ENCODE measurements at places on chromosomes 3 and 15. TPM values are rescaled to one million over a fixed set of nuclear protein-coding genes. Genes with fewer than 3 reads are reported as not detected.
A peak's percentile ranks its signal among the peaks of the same experiment; 100 is the strongest.

DNA sequence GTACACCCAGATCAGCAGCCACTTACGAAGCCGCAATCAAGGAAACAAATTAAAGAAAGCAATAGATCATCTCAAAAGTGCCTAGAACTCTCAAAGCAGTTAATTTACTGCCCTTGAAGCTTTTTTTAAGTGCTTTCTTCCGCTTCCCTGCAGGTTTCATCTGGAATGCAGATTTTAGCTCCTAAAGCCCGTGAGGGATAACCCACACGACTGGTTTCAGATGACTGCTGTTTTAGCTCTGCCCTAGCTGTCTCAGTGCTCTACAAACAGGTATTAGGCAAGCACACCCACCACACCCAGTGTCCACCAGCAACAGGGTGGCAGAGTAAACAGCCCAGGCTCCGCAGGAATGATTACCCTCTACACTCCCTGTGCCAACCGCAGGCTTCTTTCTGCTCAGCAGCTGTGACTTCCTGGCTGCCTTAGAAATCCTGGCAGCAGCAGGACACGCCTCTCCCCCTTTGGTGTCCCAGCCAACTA, 126.0 kb downstream of the FMN1 start:
- peak; percentile 70 for DNase-seq

DNA sequence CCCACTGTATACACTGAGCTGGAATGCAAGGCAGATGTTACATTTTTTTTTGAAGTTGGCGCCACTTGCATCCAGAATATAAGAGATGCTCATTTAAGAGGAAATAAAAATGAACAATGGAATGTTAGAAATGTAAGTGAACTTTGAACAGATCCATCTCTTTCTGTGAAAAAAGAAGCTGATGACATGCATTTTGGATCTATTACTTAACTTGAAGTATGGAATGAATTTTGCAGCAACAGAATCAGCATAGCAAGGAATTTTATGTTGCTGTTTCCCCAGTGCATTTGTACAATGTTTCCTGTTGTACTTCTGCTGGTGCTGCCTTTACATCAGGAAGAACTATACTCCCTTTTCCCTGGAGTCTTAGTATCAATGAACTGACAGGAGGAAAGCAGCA, 178.2 kb downstream of the LSAMP start:
- DNase-seq = no peak

DNA sequence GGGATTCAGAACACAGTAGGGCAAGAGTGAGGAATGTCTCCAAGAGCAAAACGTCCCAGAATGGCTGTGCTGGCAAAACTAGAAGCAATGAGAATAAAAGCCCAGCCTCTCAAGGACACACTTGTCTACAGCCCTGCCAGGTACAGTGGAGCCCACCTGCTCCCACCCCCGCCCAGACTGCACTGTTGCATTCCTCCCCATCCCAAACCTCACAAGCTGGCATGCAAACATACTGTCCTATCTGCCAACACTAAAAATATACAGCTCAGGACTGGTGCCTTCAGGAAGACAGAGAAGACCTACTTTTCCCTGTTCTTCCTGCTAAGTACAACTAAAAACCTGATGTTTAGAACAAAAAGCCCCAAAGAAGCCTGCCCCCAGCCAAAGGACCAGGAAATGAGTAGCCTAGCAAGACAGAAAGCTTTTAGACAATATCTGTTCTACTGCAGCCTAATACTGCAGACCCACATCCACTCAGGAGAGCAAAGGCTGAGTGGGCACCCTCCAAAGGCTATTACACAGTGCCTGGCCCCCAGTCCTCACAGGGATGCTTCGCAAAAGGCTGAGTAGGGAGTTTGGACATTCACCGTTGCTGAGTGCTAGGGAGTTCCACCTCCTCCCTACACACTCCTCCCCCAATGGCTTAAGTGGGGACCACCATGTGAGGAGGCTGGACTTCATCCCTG, 13.5 kb downstream of the OCA2 start:
- no peak for DNase-seq

The EFCC1 gene
- total RNA-seq = not detected

The EIF4E3 gene
- 3.1 TPM for total RNA-seq

The LIPH gene
- 12.1 TPM for total RNA-seq

DNA sequence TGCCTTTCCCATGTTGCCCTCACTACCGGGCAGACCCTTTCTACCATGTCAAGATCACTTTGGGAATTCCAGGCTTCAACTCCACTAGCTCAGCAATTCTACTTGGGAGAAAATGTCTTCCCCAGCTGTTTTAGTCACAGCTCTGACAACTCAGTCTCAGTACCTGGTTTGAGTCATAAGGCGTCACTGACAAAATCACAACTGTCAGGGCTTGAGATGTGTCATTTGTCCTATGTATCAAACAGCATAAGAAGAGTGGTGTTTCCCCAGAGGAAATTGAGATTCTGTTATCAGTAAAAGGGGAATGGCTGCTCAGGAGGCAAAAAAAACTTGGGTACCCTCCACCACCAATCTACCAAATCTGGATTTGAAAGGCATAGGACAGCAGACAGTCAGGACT, 594.9 kb upstream of the SUCLG2 start:
- DNase-seq = no peak

DNA sequence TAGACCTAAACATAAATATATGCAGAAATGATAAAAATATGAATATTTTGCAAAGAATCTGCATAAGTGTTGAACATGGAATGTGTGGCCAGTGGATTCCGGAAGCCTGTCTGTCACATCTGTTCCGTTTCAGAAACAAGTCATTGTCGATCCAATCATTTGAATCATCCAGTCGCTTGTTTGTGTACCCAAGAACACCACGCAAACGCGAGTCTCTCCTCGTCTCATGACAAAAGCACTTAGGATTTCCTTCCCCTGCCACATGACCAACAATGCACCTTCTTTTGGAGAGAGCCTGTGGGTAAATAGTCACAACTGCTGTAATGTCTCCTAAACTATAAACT, 80.2 kb downstream of the FMN1 start:
- DNase-seq = no peak

The EIF3J gene
- total RNA-seq = 208 TPM

The CD200R1L gene
- total RNA-seq = not detected

The PAK6 gene
- 1.5 TPM for total RNA-seq

- no peak for DNase-seq
Measured at GRCh38 chr3:194075088-194075615, 60.8 kb upstream of the HES1 start.

DNA sequence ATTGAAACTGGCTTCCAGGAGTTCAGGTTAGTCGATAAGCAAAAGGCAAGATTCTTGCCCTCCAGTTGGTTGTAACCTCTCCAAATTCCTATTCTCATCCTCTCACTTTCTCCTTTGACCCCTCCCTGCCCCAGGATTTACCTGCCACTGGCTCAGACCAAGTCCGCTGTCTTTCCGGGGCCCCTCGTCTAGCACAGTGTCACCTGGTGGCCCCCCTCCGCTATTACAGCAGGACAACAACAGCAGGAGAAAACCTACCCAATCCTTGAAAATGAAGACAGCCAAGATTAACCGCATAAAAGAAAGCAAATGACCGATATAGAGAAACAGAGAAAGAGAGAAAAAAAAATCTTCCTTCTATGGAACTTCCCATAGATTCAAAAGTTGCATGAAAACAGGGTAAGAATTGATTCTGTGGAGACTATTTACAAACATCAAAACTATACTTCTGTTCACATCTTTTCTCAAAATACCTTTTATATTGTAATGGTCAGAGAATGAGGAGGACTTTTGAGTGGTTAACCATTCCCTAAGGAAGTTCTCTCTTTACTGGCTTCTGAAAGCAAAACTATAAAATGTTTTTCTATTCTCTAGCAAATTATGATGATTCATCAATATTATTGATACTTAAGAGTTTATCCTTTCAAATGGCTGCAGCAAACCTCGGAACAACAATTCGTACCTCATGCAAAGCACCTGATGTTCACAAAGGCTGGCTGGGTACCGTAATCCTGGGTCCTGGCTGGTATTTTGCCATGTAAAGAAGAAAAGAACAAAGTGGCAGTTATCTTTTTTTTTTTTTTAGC, 10.0 kb upstream of the ST8SIA2 start:
- peak; percentile 40 for DNase-seq

- DNase-seq = no peak
Measured at GRCh38 chr3:183151086-183151485, 11.4 kb downstream of the LAMP3 start.

DNA sequence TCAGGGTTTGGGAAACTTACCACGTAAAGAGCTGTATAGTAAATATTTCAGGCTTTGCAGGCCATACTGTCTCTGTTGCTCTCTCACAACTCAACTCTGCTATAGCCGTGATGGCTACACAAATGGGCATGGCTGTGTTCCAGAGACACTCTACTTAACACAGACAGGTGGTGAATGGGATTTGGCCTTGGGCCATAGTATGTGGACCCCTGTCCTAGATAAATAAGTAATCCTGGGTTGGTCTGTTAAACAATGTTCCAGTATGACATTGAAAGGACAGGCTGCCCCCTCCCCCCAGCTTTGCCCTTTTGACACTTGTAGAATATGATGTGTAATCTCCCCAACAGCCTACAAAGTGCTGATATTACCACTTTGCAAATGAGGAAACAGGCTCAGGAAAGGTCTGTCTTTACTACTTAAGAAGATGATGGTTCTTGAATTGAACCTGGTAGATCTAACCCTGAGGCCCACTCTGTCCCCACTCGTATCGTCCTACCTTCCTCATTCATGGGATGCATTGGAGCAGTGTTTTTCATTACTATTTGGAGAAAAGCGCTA, 38.4 kb downstream of the SLCO3A1 start:
- DNase-seq = no peak

- DNase-seq = no peak
Measured at GRCh38 chr15:63724760-63725159, 109.0 kb downstream of the HERC1 start.

- no peak for DNase-seq
Measured at GRCh38 chr3:89973156-89973555, 865.7 kb downstream of the EPHA3 start.

The FAM162A gene
- 58.1 TPM for total RNA-seq

The C3orf85 gene
- not detected for total RNA-seq

DNA sequence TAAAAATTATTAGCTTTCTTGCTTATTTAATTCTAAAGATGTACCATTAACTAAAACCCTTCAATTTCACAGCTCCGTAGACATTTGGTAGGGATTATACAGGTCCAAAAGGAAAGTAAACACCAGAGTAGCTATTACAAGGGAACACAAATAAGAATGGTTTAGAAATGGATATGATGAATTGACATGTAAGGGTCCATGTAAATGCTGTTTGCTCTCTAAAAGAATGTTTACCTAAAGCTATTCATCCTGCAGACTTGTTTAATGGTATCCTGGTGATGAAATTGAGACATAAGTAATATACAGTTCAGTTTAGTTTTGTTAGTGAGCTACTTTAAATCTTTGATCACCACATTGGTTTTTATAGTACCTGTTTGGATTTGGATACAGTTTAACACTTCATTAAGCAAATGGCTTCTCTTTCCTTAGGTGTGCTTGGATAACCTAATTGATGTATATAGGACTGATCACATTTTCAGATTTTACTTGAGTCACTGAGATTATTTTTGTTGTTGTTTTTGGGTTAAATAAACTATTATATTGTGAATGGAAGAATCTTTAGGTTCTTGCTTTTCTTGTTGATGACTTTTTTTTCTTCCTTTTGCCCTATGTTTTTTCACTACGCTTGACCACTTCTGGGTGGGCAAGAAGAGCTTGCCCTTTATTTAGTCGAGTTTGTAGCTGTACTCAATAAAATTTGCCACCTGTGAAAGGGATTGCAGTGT, 115.4 kb downstream of the TCF12 start:
- no peak for DNase-seq

GRCh38 chr15:56869573-56869972, 48.9 kb upstream of the TCF12 start:
- peak; percentile 73 for DNase-seq

The GOLGA8G gene
- not detected for total RNA-seq

GRCh38 chr15:56901931-56902330, 16.5 kb upstream of the TCF12 start:
- DNase-seq = peak; percentile 91

The GOLGA8B gene
- total RNA-seq = 36.0 TPM

The CLDN16 gene
- 0.09 TPM for total RNA-seq

GRCh38 chr3:176167272-176167671, 1030.0 kb downstream of the TBL1XR1 start:
- DNase-seq = no peak

- no peak for DNase-seq
Measured at GRCh38 chr3:158794206-158794605, 7.6 kb upstream of the MFSD1 start.

The IFT57 gene
- 48.8 TPM for total RNA-seq

DNA sequence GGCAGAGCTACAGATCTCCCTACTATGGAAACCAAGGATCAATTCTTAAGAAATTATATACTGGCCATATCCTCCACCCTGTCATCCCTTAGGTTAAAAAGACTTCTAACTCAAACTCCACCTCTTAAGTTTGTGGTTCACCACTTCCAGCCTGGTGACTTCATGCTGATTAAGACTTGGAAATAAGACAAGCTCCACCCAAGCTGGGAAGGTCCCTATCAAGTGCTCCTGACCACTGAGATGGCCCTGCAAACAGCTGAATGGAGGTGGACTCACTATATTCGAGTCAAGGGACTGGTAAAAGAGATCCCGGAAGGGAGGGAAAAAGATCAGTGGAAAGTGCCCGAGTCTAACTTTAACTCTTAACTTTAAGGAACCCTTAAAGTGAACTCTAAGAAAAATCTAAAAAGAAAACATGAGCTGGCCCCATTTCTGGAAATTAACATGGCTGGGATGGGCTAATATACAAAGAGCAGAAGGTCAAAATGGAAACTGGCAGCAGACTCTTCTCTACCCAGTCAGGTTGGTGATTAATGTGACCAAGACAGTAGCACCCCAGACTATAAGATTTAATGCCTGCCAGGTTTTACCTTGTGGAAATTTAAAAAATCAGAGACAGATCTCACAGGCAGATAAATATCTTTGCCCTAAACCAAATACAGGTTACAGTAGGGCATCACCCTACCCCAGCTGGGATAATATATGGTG, 43.9 kb downstream of the PPCDC start:
- DNase-seq = no peak

- no peak for DNase-seq
Measured at GRCh38 chr15:92970656-92971055, 70.5 kb downstream of the CHD2 start.

The FRMD5 gene
- total RNA-seq = 2.6 TPM

GRCh38 chr3:33648793-33649192, 69.3 kb downstream of the CLASP2 start:
- DNase-seq = no peak

- DNase-seq = no peak
Measured at GRCh38 chr3:68974711-68975110, 38.8 kb downstream of the EOGT start.

The ROBO2 gene
- 17.5 TPM for total RNA-seq

DNA sequence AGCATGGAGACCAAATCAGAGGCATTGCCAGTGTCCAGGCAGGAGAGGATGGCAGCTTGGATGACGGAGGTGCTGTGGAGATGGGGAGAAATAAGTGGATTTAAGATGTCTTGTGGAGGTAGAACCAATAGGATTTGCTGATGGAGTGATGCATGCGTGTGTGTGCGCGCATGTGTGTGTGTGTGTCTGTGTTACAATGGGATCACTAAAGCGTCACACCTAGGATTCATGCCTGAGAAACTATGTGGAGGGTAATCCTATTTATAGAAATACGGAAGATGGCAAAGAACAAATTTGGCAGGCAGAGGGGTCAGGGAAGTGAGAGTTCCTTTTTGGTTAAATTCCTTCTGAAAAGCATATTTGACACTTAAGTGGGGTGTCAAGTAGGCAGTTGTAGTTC, 64.8 kb upstream of the ARL8B start:
- DNase-seq = no peak

The RBP2 gene
- total RNA-seq = not detected
